Lower leg skin (tissue), 4 donors: ENCODE measurements at places on chromosomes 2 and 18.
A peak's percentile ranks its signal among the peaks of the same experiment; 100 is the strongest.

- DNase-seq = no peak
Observed at GRCh38 chr2:172249334-172249733, 146.6 kb upstream of the DLX2 start.

GRCh38 chr18:692824-693223 lies 19.6 kb downstream of the ENOSF1 start:
- peak; percentile 62 for DNase-seq

- no peak for DNase-seq
Observed at GRCh38 chr2:129187343-129187742, 792.1 kb upstream of the RAB6C start.

DNA sequence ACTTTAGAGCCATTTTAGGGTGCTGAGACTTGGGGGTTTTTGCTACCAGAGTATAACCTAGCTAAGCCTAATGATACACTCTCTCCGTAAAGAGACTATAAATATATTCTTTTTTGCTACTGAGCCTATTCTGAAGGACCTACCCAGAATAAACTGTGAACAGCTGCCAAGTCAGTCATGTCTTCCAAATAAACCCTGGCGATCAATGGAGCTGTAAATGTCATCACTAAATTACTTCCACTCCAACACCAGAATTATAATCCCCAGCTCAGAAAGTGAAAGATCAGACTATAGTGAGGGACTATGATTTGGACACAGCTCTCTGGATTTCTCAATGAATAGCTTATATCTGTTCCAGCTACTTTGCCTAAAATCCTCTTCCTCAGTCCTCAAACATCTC lies 178.9 kb downstream of the METTL4 start:
- DNase-seq = no peak

DNA sequence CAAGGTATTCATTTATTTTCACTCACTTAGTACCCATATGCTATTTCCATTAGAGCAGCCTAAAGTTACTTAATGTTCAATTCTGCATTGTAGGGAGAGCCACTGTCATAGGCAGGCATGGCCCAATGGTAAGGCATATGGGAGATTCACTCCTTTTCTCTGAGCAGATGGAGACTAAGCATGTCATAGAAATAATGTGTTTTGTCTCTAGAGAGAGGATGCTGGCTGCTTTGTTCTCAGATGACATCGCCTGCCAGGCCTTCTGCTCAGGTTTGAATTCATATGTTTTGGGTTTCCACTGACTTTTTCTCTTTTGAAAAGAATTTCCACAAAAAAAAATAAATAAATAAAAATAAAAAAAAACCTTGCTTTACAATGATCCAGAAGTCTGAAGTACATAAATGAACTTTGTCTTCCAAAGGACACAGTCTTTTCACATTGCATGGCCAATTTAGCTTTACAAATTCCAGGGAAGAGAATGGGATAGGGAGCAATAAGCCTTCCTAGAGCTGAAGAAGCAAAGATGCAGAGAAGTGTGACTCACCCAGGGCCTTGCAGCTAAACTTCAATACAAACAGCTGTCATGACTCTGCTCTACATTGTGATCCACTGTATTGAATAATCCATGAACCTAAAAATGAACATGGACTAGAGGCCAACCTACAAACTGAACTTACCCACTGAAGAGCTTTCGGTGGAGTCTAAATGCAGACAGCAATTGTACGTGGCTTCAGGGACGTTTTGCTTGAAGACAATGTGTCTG lies 422.5 kb downstream of the CMPK2 start:
- DNase-seq = no peak

- DNase-seq = no peak
Observed at GRCh38 chr18:45589356-45590035, 25.8 kb upstream of the SLC14A2 start.

GRCh38 chr2:85777441-85777861 lies 23.7 kb downstream of the ATOH8 start:
- no peak for DNase-seq
